Vagina (tissue), 2 donors: ENCODE measurements at places on chromosomes 7 and 10.
A peak's percentile ranks its signal among the peaks of the same experiment; 100 is the strongest.

GRCh38 chr10:5942001-5942400 lies 35.3 kb downstream of the IL15RA start:
- no peak for DNase-seq

- DNase-seq, result no peak
Observed at GRCh38 chr7:70092314-70093204, 494.3 kb downstream of the AUTS2 start.

DNA sequence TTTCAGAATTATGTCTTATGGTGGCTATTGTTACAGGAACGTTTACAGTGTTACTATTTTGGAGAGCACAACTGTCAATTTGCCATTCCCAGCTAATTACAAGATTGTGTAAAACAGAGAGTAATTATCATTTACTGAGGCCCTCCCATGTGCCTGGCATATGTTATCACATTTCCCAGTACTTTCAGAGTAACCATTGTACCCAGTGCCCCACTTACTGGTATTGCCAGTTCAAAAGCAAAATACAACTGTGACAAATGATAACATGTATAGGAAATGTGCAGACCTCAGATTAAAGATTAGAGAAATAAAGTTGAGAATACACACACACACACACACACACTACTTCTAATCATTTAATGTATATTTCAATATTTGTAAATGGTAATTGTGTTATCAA lies 572.5 kb downstream of the POM121L12 start:
- no peak for DNase-seq

DNA sequence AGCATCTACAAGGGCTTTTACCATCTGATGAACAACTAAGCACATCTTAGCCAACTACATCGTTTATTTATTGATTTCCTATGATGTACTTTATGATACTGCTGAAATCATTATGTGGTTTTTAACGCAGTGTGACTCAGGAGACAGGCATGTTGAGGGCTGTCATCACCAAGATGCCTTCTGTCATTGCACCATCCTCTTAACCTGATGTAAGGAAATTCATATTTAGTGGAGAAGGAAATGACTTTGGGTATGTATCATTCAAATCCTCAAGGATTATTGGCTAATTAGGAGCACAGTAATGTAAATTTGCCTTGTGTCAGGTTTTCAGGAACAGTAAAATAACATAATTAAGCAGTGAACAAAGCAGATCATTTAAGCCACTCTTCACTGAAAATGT lies 138.5 kb upstream of the MGMT start:
- DNase-seq, result no peak

DNA sequence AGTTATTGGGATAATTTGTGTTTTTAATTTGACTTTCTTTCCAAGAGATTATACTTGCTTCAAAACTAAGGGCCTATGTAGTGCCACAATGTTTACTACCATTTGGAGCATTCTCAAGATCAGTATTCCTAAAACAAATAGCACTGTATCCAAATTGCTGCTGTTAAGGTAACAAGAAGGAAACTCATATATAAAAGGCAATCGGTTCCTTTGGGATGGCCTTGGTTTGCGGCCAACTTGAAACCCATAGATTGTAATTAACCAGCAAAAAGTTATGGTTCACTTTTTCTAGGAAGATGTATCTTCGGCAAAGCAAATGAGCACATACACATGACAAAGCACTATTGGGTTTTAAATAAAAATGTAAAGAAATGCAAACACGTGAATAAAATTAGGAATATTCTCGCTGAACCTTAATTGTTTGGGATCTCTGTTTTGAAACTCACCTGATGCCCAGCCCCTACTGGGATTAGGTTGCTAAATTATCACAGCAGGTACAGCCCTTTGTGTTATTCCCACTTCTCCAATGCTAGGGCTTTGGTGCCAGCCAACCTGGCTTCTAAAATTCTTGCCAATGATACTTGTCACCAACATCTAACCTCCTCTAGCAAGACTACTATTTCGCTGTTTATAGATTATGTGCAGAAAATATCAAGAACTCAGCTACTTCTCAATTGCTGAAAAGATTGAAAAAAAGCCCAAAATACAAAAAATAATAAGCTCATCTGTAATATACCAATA lies 16.0 kb downstream of the CDNF start:
- no peak for DNase-seq

GRCh38 chr10:101545898-101546297 lies 42.2 kb downstream of the POLL start:
- DNase-seq, result no peak

- DNase-seq, result no peak
Observed at GRCh38 chr7:11539853-11540252, 292.1 kb downstream of the THSD7A start.

- DNase-seq, result no peak
Observed at GRCh38 chr7:38751416-38751815, 120.2 kb upstream of the AMPH start.

DNA sequence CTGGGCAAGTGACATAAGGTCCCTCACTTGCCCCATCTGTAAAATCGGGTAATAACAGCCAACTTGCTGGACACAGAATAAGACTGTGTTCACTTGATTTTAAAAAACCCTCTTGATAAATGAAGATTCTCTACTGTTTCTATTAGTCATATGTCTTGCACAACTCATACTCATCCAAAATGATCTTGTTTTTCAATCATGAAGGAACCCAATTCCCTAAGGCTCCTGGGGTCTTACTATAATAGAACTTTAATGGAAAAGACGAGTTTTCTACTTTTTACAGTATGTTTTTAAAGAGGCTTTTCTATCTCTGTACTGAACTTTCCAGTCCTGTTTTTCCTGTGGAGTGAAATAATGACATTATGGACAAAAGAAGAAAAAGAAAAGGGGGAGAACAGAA lies 103.8 kb downstream of the ARID5B start:
- no peak for DNase-seq

GRCh38 chr7:151381348-151382078 lies 28.3 kb downstream of the WDR86 start:
- DNase-seq, result no peak

DNA sequence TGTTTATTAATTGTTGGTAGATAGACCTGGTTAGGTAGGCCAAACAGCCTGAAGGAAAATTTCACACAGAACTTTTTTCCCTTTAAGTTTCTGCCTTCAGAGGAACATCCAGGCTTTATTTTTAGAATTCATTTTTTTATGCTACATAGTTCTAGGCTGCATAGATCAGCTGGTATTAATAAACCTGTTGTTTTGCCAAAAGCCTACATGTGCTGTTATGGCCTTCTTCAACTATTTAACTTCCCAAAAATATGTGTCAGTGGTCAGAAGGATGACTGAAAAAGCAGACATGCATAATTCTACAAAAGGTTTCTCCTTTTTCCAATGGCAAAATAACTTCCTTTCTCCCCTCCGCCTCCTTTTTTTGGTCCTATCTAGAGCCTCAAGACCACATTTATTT lies 303.0 kb upstream of the DKK1 start:
- no peak for DNase-seq

DNA sequence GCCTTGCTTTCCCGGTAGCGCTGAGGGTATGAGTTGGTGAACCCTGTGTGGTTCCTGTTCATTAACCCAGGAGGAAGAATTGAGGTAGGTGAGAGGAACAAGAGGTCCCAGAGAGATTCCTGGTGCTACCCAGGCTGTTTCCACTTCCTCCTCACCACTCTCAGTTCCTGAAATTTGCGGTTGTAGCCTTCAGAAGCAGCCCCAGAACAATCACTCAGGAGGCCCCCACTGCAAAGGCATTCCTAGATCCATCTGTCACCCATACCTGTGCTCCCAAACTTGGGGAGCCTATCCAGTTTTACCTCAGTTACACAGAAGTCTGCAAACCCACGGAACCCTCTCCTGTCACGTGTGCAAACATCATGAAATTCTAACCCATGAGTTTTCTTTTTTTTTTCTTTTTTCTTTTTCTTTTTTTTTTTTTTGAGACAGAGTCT lies 9.0 kb upstream of the PIP4K2A start:
- DNase-seq, result no peak

- DNase-seq, result no peak
Observed at GRCh38 chr7:88344271-88344670, 37.6 kb upstream of the STEAP4 start.

GRCh38 chr10:44949127-44949802 lies 10.3 kb upstream of the RASSF4 start:
- DNase-seq, result peak; percentile 42

- DNase-seq, result no peak
Observed at GRCh38 chr10:36349445-36350078, 707.5 kb upstream of the FZD8 start.

DNA sequence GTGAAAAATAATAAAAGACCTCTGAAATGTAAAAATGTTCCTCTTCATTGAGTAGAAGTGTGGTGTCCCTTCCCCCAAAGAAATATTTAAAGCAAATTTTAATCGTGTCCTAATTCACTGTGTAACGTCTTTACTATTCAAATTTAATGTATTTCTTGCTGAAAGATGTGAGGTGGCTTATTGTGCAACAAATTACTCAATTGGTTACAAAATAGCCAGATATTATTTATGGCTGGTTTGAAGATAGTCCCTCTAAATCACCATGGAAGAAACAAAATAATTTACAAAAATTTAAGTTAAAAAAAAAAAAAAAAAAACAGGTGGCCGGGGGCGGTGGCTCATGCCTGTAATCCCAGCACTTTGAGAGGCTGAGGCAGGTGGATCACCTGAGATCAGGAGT lies 43.7 kb downstream of the DNAJC12 start:
- no peak for DNase-seq

GRCh38 chr7:112789817-112790585 lies at the start of gene TMEM168:
TMEM168 (minus strand) TSS chr7:112790393; CDS start chr7:112784825, 5,568 bp downstream.
- no peak for DNase-seq

- DNase-seq, result no peak
Observed at GRCh38 chr10:47296156-47296894, 3.7 kb upstream of the GDF10 start.

DNA sequence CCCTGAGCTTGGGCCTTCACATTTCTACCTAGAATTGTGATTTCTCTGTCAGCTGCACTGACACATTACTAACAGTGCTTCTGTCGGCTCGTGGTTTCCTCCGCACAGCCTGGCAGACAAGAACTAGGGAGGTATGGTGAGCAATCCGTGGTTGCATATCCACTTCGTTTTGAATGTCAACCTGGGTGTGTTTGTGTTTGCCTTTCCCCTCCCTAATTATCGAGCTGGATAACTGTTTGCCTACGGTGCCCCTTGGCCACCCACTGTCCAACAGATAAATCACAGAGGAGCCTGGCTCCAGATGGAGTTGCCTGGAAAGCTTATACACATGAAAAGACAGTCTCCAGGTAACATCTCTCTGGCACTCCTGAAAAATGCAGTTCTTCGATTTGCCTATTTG lies 228.8 kb downstream of the TRIL start:
- no peak for DNase-seq

GRCh38 chr10:131537281-131537680 lies 225.8 kb upstream of the TCERG1L start:
- DNase-seq, result no peak

- no peak for DNase-seq
Observed at GRCh38 chr10:114698271-114699061, 40.4 kb upstream of the ABLIM1 start.

- no peak for DNase-seq
Observed at GRCh38 chr7:2838873-2839578, 5.1 kb downstream of the GNA12 start.
